ENCODE measurements at places on chromosomes 1 and 21.

DNA sequence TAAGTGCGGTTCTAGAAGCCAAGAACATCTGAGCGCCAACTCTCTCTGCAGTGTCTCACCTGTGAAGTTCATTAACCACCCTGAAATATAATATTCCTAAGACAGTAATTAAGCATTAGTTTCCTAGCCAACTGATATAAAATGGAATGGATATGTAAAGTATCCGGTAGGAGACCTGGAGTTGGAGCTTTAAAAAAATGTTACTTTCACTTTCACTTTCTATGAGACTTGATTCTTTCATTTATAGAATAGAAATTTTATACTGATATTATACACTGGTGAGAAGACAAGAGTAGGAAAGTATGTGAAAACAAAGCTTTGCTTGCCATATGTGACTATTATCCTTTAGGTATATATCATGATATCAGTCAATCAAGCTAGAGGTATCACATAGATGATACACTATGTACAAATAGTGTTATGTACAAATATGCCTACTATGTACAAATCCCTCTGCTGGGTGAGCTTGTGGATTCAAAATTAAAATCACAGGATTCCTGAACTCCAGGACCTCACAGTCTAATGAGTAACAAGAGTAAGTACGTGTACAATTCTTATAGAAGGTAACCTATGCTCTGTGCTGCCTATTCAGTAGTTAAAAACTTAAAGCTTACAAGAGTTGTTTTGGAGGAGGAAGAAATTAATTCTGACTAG, 934.2 kb downstream of the TTLL7 start:
- no peak for DNase-seq

DNA sequence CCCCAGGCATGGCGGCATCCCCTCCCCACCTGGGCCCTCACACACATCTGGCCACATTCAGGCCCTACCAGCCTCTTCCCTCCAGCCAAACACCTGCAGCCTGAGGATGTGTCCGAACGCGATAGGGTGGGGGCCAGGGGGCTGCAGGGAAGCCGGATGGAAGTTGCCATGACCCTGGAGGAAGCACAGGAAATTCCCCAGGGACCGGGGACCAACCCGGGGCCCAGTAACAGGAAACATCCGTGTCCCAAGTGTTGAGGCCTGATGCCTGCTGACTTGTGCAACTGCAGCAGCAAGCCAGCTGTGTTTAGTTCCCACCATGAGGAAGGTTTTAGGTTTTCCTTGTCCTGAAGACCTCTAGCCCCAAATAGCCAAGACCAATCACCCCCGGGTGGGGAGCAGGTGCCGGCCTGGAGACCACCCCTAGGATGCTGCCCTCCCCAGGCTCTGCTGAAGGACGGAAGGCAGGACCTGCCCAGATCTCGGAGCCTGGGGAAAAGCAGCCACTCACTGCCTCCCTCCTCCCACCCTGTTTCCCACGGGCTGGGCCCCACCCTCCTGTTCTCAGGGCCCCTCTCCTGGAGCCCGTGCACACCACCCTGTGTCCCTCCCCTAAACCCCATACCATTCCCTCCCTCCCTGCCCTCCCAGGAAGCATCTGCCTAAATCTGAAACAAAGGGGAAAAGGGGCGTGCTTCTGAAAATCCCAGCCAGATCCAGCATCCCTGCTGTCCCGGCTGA, 29.8 kb downstream of the MEGF6 start:
- no peak for DNase-seq

DNA sequence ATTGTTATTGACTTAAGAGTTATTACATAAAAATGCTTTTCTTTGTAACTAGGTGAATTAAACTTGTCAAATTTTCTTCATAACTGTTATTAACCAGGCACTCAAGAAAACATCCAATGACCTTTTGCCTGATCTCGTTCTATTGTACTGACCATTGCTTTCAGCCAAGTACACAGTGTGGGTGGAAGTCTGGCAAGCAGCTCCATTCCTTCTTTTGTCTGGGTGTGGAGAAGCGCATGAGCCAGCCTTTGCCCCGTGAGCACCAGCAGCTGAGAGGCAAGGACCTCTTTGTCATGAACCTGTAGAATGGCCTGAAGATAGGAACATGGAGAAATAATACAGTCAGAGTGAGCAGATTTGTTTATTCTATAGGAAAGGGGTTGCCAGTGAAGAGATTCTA, 57.5 kb downstream of the IARS2 start:
- DNase-seq, result no peak

DNA sequence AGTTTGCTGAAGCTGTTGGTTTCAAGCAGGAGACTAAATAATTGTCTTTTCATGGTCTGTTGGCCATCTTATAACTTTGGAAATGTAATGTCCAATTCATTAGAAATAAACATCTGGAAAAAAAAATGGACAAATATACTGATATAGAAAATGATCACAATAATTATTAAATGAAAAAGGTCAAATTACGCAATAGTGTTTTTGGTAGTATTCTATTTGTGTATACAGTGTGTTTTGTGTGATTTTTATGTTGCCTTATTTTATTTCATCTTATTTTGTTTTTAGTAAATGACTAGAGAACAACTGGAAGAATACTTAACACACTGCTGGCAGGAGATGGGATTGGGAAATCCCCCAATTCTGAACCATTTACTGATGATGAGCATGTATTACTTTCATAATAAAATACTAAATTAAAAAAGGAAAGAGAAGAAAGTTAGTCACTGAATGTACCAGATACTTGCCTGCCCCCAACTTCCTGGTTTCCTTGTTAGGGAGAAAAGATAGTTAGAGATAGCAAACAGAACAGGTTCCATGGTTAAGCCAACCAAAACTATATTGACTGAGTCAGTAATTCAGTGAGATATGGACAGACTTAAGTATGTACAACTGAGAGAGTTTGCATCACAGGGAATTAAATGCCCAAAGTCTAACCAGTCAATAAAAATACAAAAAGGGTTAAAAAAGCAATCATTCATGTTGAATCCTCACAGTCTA, 24.0 kb upstream of the SAMD13 start:
- DNase-seq, result no peak
